ENCODE measurements at places on chromosomes 16 and 17.
A peak's percentile ranks its signal among the peaks of the same experiment; 100 is the strongest.

GRCh38 chr16:75928295-75928694 is 202.0 kb upstream of the CPHXL start:
- DNase-seq, result no peak

DNA sequence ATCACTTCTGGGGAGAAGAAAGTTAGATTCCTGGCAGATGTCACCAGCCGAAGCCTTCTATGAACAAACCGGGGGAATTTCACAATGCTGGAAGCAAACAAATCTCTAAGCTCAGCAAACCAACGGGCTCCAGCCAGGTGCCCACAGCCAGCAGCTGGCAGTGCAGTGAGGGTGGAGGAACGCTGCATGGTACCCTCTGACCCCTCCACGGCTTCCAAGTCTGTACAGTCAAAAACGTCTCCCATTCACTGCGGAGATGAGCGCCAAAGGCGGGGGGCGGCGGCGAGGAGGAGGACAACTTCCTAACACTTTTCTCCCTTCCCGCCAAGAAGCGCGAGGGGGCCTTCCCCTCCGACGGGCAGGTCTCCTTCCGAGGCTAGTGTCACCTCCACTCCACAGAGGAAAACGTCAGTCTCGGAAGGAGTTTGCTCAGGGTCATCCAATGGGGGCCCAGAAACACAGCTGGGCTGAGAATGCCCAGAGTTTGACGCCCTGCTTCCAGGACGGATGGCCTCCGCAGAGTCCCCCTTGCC is 924 bp downstream of the ZNF598 start:
- DNase-seq, result peak; percentile 60

DNA sequence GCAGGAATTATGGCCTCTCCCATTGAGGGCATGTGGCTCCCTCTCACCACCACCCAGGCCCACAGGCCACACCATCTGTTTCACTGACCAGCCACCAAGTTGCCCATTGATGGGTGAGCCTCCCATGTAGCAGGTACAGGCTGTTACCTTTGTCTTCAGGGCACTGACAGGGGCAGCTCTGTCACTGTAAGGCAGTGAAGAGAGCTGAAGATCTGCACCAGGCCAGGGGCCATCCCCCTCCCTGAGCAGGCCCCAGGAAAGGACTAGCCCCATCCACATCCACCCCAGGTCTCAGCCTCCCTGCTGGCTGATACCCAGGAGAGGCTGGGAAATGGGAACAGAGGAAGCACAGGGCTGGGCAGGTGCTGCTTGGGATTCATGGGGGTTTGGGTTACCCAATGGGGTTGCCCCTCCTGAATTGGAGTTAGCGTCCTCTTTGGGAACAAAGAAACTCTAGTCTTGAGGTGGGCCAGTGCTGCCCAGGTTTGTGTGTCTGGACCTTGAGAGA is 1691.4 kb downstream of the TP53TG3F start:
- no peak for DNase-seq

- DNase-seq, result no peak
Measured at GRCh38 chr16:56279132-56279531, 87.8 kb downstream of the GNAO1 start.

- no peak for DNase-seq
Measured at GRCh38 chr17:74478420-74479100, 12.1 kb downstream of the CD300A start.

GRCh38 chr16:30761427-30761927 is 385 bp downstream of the CFAP119 start:
- peak; percentile 37 for DNase-seq

DNA sequence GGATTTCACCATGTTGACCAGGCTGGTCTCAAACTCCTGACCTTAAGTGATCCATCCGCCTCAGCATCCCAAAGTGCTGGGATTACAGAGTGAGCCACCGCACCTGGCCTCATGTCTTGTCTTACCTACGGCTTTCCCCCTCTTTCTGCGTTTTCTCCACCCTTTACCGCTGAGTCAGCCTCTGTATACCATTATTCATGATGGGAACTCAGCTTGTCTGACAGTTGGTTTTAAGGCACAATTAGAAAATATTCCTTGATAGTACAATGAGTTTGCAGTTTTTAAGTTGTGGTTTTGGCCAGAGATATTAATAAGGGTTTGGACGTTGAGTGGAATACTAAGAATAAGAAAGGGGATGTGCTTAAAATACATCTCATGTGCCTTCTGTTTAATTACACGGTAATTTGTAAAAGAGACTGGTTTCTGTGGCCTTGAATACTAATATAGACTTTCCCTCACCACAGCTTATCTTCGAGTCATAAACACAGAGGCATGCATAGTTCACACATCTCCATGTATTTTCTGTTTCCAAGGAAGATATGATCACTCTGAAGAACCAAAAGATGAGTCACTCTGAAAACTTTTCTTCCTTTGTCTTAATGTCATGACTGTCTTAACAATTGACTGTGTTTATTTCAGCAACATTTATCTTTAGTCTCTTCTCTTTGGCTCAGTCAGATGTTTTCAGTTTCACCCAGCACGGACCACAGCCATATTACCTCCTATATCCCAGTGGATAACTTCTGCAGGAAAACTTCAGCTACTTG is 54.4 kb downstream of the PITPNC1 start:
- DNase-seq, result no peak

DNA sequence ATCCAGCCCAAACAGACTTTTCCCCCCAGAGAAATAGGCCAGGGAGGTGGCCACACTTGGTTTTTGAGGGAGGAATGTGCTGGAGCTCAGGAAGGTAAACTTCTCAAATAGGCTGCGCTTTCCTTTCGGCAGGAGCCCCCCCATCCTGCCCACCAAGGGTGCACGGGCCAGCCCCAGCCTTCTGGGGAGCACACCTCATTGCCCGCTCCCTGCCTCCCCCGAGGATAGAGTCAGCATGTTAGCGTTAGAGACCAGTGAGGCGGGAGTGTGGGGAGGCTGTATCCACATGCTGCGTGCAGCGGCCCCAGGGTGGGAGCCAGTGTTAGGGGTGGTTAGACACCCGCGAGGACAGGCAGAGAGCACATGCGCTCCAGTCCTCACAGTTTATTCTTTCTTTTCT is 42.3 kb downstream of the PIPOX start:
- no peak for DNase-seq

GRCh38 chr16:2001456-2002355 is 7.9 kb downstream of the ZNF598 start:
- DNase-seq, result no peak

- DNase-seq, result no peak
Measured at GRCh38 chr17:39591958-39592954, 15.5 kb downstream of the NEUROD2 start.

DNA sequence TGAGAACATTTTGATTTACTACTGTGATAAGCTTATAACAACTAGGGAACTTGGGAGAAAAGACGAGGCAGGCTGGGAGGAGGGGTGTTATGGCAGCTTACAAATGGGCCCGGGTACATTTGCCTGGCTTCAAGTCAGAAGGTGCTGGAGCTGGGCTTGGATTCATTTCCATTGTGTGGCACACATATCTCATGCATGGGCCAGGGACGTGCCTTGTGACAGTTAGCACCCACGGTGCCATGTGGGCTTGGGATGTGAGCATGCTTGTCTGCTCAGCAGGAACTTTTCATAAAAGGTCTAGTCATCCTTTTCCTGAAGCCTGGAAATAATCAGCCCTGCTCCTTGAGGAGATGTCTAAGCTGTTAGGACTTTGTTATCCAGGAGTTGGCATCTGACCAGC is 572.2 kb downstream of the CDH13 start:
- no peak for DNase-seq

- DNase-seq, result no peak
Measured at GRCh38 chr17:45874151-45874550, 20.2 kb upstream of the MAPT start.

DNA sequence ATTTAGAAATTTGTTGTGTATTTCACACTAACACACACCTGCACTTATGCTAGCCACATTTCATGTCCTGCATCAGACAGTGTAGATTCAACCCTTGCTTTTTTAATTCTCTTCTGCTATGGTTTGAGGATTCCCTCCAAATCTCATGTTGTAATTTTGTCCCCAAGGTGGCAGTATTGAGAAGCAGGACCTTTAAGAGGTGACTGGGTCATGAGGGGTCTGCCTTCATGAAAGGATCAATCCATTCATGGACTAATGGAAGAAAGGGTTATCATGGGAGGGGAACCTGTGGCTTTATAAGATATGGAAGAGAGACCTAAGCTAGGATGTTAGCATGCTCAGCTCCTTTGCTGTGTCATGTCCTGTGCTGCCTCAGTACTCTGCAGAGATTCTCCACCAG is 1032.2 kb downstream of the CDH11 start:
- DNase-seq, result no peak

DNA sequence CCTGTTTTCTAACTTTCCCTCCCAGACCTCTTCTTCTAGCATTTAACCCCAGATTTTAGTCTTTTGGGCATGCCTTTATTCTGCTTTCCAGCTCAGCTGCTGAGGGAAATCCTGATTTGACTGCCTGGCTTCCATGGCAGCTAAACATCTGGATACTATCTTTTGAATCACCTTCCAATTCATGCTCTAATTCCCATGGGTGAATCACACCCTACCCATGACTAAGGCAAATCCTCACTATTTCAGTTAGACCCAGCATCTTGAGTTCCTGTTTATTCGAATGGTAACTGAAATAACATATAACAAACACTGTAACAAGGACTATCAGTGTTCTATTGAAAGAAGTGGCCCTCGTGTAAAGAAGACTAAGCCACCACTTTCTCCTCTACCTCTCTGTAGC is 29.8 kb downstream of the CA10 start:
- DNase-seq, result no peak

Data from MG63 (cell line).